Common myeloid progenitor, CD34-positive (primary cell): ENCODE measurements at places on chromosomes 7 and 10.

DNA sequence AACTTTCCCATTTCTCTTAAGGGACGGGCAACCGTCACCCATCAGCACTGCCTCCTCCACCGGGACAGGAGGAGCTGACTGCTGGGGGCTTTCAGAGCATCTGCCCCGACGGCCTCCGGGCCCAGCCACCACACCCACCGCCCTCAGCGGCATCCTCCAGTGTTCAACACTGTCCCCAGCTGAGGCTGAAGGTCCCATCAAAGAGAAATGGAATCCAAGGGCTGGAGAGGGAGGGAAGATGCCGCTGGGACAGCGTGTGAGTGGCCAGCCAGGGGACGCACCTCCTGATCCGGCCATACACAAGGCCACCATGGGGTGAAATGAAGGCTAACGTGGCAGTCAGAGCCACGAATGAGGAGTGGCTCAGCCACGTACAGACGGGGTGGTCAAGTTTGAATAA is 153.6 kb upstream of the PPP2R2D start:
- DNase-seq = no peak

DNA sequence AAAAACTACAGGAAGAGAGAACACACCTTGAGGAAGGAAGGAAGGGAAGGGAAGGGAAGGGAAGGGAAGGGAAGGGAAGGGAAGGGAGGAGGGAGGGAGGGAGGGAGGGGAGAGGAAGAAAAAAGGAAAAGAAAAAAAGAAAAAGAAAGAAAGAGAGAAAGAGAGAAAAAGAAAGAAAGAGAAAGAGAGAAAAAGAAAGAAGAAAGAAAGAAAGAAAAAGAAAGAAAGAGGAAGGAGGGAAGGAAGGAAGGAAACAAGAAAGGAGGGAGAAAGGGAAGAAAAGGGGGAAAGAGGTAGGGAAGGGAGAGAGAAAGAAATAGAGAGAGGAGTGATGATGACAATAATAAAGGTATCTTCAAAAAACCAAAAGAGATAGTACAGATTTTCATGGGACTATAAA is 12.3 kb upstream of the PLXNA4 start:
- DNase-seq = no peak

GRCh38 chr10:14547816-14548215 is 217.1 kb upstream of the FRMD4A start:
- peak; percentile 27 for DNase-seq

DNA sequence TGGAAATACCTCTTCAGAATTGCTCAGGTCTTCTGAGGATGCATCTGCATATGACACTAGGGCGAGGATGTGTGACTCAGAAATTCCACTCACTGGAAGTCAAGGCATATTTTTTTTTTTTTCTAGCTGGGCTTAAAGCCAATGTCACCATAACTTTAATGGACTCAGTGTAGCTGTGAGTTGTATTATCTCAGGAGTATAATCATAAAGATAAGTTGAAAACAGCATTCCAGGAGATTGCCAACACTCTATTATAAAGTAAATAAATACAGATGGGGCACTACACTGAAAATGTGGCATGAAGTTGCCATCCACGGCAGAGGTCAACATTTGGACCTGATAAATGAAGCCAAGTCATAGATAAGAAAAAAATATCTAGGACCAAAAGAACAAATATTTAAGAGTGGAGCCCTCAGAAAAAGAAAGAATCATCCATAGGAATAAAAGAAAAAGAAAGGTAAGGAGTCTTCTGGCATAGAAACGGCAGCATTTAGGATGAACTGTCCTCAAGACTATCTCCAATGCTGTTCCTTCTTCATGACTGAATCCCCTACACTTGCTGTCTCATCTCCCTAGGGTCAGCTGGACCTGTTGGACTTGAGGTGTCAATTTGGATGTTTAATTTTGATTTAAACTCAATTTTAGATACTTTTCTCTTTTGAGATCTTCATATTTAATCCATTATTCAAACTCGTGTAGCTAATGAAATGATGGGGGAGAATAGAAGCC is 72.9 kb upstream of the CAV2 start:
- no peak for DNase-seq

GRCh38 chr7:131959106-131959812 is 402.8 kb upstream of the PODXL start:
- DNase-seq = no peak

DNA sequence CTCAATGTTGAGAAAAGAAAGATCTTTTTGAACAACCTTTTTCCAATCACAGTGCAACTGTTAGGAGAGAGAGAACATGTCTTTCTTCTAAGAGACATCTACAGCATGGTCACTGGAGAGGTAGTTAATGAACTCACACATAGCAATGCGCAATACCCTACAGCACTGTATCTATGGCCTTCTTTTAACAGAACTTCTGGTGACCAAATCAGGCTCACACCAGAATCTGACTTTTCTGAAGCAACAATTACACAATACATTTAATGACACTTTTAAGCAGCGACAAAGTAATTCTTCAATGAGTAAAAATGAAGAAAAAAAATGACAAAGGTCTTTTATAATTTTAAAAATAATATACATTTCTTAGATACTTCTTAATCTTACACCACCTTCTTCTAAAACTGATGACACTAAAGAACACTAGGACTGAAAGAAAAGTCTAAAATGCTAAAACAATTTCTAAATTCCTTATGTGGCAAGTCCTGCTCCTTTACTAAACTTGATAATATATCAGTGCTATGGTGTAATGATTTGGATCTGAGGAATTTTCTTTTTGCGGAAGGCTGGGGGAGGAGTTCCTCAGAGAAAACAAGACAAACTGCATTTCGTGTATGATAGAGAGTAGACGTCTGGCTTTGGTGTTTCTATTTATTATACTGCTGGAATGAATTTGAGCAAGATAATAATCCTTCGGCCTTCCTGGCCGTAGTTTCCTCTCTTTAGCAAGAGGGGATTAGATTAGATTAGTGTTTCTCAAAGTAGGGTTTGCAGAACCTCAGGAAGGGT is 166.3 kb downstream of the ZNF438 start:
- no peak for DNase-seq

DNA sequence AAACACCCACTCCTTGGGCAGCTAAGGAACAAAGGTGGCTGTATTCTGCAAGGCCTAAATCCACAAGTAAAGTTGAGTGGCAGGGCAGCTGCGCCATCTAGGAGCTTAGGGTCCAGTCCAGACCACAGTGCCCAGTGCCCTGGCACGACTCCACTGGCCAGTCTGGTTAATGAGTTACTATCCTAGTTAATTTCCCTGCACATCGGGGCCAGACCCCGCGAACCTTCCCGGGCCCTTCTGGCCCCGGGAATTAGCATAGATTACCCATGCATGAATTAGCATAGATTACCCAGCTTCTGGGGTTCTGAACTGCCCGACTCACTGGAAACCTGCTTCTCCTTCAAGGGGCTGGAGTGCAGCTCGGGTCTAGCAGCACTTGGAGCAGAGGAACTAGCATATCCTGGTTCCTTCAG is 3.2 kb upstream of the EMX2 start:
- no peak for DNase-seq

- DNase-seq = no peak
Measured at GRCh38 chr10:23897861-23898260, 311.1 kb upstream of the KIAA1217 start.

DNA sequence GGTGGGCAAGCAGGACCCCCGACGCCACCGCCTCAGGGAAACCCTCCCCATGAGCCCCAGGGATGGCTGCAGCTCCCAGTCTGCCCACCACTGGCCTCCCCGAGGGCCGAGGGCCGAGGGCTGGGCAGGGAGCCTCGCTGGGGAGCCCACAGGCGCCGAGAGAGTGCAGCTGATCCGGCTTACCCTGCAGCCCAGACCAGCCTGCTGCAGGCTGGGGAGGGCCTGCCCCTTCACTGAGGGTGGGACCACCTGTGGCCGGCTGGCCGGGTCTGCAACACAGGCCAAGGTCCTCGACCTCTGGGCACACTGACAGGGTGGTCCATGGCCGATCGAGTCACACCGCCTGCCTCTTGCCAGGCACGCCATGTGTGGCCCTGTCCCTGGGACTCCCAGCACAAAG is 27.3 kb upstream of the ADGRA1 start:
- DNase-seq = no peak

- DNase-seq = no peak
Measured at GRCh38 chr10:10847387-10847786, 170.3 kb upstream of the CELF2 start.

DNA sequence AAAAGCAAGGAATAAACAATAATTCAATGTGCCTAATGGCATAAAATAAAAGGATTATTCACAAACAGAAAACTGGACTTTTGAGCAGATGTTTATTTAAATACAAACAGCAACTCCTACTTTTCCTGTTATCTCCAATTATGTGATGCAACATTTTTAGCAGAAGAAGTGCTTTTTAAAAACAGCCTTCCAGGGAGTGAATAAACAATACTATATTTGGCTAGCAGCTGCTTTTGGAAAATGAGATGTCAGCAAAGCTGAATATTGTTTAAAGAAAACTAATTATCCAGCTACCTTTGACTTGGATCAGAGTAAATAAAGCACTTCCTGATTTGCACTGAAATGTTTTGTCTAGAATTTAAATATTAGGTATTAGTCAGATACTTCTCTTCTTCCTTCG is 23.2 kb downstream of the CDK1 start:
- no peak for DNase-seq

GRCh38 chr10:7192061-7192460 is 218.8 kb downstream of the SFMBT2 start:
- no peak for DNase-seq

DNA sequence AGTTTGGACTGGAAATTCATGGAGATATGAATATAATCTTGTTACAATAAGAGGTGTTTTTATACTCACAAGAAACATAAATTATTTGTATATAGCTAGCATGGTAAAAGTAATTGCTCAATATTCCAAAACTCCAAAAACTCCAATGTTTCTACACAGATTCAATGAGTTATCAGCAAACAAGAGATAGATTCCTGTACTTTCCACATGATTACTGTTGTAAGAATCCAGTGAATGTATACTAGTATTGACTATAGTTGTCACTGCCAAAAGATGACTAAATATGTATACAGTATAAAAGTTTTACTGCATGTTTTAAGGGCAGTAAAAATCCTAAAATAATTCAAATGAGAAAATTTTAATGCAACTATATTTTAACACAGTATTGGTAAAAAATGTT is 10.7 kb downstream of the ATOH7 start:
- DNase-seq = no peak

GRCh38 chr10:124283215-124283948 is 135.3 kb downstream of the OAT start:
- no peak for DNase-seq

DNA sequence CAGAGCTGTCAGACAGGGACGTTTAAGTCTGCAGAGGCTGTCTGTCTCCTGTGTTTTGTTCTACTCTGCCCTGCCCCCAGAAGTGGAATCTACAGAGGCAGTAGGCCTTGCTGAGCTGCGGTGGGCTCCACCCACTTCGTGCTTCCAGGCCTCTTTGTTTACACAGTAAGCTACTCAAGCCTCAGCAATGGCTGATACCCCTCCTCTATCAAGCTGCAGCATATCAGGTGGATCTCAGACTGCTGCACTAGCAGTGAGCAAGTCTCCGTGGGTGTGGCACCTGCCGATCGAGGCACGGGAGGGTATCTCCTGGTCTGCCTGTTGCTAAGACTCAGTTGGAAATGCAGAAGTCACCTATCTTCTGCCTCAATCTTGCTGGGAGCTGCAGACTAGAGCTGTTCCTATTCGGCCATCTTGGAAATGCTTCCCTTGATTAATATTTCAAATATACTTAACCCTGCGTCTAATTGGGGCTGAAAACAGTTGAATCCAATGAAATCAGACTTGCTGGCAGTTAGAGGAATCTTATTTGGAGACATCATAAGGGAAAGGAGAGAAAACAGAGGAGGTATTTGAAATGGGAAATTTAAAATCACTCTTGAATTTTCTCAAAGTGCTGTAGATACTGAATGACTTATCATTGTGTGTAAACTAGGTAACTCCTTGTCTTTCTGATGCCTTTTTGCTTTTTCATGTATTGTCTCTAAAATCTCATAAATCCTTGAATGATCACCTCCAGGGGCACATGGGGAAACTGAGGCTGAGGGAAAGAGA is 13.8 kb upstream of the CYP3A5 start:
- DNase-seq = peak; percentile 10

DNA sequence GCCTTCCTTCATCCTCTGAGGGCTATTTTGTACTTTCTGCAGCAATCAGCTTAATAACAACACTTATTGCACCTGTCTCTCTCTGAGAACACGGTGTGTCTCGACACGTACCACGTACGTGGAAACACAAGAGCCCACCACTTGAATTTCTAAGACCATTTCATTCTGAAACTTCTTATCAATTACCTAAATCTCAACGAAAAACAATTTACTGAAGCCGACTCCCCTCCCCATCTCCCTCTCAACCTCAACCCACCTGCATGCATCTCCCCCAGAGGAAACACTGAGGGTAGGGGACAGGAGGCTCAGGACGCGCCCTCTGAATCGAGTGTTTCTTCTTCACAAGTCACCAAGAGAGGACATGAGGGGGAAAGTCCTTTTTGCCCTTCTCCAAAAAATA is 278.6 kb downstream of the USP6NL start:
- no peak for DNase-seq

DNA sequence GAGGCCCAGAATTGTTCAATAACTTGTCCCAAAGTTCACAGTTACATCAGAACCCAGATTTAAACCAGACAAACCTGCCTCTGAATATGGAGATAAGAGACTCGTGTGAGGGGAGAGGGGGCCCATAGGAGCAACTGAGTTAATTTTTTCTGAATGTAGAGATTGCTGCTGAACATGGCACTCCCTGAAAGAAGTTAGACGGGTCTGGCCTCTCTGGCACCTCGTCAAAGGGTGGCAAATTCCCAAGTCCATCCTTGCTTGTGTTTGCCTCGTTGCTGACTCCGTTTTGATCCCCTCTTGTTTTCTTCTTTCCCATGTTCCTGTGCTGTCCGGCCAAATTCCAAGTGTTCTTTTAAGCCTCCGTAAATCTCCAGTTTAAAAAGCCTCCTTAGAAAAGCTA is 35.2 kb upstream of the YAE1 start:
- DNase-seq = no peak

GRCh38 chr10:131238669-131239280 is 72.7 kb downstream of the TCERG1L start:
- no peak for DNase-seq

DNA sequence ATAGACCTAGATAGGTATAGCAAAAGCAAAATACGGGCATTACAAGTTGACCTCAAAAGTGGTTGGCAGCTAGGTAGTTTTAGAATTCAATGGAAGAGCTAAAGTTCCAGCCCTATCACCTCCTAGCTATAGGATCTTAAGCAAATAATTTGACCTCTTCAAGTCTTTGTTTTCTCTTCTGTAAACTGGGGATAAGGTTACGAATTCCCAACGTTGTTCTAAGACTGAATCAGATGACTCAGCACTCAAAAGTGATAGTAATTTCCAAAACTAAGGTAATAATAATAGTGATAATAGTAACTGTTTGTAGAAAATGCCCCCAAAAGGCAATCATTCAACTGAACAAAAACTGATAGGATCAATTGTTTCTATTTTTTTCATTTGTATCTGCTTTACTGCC is 445.2 kb downstream of the KCNMA1 start:
- no peak for DNase-seq

GRCh38 chr10:5976512-5977470 is 552 bp downstream of the IL15RA start:
- peak; percentile 35 for DNase-seq
